Stimulated activated CD8-positive, alpha-beta memory T cell treated with anti-CD3 and anti-CD28 coated beads, Interleukin-7, amount 100 ng/mL, for 4 hours (primary cell): ENCODE measurements at places on chromosomes 11 and 22.

- no peak for DNase-seq
Observed at GRCh38 chr11:128920666-128921065, 22.0 kb downstream of the TP53AIP1 start.

DNA sequence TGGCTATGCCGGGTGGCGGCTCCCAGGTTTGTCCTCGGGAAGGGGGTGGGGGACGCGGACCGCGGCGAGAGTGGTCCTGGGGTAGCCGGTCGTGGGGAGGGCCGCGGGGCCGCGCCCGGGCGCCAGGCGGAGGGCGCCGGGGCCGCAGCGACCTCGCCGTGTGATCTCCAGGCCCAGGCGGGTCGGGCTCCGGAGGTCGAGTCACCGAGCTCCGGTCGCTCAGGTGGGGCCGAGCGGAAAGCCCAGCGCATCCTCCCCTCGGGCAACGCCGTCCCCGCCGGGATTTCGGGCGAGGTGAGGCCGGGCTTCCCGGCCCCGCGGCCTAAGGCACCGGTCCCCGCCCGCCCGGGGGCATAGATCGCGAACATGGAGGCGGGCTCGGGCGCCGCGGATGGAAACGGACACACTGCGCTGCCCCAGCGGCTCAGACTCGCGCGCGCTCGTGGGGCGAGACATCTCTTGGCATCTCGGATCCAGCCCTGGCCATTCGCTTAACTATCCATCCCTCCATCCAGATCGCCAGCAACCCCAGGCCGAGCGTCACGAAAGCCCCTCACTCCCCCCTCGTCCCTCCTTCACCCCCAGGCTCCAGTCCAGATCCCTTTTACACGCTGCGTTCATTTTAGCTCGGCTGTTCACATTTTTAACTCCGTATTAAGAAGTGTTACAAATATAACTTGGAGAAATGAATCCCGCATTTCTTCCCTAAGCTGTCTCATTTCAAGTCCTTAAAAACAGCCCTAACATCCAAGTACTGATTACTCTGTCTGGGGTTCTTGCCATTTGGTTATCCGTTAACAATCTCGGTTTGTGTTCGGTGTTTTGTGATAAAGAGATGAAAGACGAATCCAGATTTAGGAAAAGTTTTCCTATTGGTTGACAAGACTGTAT lies 460 bp downstream of the ZC3H12C start:
- DNase-seq, result no peak

GRCh38 chr22:46971099-46971763 lies 208.8 kb downstream of the TBC1D22A start:
- DNase-seq, result no peak

GRCh38 chr22:23217171-23218052 lies 37.1 kb downstream of the BCR start:
- no peak for DNase-seq

- DNase-seq, result no peak
Observed at GRCh38 chr11:122276221-122276620, 160.2 kb upstream of the BLID start.

- DNase-seq, result no peak
Observed at GRCh38 chr11:94184362-94184761, 55.7 kb downstream of the PANX1 start.

DNA sequence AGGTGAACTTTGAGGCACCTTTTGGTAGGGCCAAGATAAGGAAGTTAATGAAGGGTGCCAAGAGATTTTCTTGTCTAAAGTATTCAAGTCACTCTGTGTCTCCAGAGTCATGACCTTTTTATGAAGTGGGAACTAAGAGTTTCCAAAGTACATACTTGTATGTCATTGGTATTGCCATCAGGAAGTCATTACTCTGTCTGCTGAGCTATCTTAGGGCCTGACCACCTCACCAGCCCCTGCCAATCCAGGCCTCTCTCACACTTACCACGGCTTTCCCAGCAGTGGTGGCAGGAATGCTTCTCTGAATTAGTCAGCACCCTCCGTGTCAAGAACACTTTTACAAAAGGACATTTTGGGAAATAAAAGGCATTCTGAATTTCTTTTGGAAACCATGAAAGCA lies 192.8 kb upstream of the MTNR1B start:
- DNase-seq, result no peak

DNA sequence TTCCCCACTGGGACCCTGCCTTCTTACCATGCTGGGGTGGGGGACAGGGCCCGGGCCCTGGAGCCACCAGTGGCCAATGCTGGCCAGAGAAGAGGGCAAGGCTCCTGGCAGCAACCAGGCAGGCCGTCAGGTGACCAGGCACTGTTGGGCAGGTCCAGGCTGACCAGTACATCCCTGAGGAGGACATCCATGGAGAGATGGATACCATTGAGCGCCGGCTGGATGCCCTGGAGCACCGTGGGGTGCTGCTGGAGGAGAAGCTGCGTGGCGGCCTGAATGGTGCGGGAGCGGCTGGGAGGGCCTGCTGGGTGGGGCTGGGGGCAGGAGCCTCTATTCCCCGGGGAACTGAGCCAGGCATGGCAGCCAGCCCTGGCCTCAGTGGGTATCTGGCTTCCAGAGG lies 21.0 kb downstream of the C22orf23 start:
- DNase-seq, result no peak

GRCh38 chr11:114160894-114161293 lies 101.4 kb downstream of the ZBTB16 start:
- no peak for DNase-seq

DNA sequence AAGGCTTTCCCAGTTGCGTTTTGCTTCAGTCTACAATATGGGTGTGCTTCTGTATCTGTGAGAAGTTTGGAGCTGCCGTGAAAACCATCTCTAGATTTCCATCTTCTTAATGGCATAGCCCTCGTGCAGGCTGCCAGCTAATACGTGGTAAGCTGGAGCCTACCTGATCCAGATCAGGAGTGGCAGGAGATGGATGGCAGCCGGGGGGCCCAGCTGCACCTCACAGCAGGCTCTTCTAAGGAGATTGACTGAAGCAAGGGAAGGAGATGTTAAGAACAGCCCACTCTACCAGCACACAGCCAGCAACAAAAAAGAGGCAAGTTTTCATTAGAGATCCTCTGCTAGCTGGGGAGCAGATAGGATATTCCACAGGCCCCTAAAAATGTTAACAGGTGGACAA lies 115.5 kb downstream of the MSANTD4 start:
- no peak for DNase-seq

GRCh38 chr11:109040303-109040702 lies 375.4 kb downstream of the DDX10 start:
- DNase-seq, result no peak

DNA sequence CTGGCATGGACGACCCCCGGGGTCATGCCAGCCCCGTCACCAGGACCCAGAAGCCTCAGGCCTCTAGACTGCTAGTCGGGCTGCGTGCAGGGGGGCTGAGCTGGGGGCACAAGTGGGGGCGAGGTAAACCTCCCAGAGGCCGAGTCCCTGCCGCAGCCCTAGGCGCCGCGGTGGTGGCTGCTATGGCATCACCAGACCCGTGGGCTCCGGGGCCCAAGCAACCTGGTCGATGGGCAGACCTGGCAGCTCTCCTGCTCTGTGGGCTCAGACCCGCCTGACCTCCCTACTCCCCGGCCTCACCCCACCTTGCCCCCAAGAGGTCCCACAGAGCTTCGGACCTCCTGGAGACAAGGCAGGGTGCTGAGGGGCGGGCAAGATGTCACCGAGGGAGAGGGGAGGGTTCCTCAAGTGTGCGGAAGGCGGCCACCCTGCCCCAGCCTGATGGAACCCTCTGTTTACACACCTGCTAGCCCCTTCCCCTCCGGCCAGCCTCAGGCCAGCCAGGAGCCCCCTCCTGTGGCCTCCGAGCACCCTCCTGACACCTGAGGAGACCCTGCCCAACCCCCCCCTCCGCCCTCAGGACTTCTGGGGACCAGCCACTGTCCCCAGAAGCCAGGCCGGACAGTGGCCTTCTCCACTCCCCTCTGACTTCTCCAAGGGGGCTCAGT lies 9.4 kb downstream of the IGF2 start:
- DNase-seq, result no peak

DNA sequence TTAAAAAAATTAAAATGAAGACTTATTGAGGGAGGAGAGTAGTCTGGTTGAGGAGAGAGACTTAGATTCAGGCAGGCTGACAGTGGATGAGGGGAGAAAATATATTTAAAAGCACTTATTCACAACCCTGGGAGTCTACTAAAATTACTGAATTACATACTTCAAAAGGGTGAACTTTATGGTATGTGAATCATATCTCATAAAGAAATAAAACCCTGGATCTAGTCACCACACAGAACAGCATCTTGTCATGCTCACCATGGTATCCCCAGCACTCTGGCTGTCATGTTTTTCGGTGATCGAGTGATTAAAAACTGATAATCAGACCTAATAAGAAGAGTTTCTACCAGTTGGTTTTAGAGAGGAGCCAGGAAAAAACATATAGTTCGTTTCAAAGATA lies 11.0 kb downstream of the TEAD1 start:
- DNase-seq, result no peak

DNA sequence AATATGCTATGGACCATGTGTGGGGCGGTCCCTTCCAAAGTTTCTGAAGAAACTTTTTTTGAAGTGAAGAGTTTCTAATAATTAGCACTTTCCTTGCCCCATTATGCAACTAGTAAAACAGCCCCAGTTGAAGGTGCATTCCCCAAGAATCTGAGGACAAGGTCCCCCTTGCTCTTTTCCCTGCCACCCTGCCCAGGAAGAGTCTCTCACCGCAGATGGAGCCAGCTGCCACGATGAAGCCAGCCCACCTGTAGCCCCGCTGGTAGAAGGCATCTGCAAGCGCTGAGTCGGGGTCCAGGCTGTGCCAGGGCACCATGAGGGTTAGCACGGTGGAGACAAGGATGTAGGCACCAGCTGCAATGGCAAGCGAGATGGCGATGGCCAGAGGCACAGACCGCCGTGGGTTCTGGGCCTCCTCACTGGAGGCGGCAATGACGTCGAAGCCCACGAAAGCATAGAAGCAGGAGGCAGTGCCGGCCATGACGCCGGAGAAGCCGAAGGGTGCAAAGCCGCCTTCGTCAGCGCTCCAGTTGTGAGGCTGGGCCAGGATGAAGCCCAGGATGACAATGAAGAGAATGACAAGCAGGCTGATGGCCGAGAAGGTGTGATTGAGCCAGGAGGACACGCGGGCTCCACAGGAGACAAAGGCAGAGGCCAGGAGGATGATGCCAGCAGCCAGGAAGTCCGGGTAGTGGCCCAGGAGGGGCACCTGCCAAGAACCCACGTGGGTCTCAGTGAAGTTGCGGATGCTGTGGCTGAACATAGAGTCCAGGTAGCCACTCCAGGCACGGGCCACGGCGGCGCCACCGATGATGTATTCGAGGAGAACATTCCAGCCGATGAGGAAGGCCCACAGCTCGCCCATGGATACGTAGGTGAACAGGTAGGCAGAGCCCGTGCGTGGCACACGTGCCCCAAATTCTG lies 1.5 kb downstream of the SLC7A4 start:
- DNase-seq, result no peak

DNA sequence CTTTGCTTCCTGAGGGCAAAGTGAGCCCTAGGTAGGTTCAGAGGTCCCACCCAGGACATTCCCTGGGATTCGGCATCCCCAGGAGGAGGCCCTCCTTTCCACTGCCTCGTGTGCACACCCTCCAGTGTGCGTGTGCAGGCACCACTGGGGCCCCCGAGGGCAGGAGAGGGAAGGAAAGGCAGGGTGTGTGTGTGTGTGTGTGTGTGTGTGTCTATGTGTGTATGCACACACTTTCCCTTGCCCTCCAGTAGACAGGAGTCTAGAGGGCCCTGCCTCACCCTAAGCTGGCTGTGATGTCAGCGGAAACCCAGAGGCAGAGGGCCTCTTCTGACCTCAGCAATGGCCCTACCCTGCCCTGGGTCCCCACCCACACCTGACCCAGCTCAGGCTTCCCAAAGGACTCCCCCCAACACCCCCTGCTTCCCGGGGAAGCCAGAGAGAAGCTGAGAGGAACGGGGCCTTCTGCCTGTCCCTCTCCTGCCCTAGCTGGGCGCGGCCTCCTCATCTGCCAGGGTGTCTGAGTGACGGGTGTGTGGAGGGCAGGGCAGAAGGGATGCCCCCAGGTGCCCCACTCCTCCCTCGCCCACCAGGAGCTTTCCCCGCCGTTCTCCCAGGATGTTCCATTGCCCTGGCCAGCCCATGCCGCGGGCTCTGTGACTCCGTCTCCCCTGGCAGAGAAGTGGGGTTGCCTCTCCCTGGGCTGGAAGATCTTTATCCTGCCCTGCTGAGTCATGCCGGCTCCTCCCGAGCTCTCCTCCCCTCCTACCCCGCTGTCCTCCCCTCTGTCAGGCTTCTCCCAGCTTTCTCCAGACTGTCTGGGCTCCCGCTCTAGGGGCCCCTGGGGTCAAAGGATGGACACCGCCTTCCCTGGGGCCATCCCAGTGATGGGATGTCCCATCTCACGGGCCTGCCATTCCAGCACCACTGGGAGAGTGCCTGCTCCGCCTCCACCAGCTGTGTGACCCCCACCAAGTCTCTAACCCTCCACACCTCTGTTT lies 6.0 kb upstream of the CLCF1 start:
- no peak for DNase-seq

GRCh38 chr11:129922674-129923073 lies 27.3 kb upstream of the NFRKB start:
- no peak for DNase-seq

DNA sequence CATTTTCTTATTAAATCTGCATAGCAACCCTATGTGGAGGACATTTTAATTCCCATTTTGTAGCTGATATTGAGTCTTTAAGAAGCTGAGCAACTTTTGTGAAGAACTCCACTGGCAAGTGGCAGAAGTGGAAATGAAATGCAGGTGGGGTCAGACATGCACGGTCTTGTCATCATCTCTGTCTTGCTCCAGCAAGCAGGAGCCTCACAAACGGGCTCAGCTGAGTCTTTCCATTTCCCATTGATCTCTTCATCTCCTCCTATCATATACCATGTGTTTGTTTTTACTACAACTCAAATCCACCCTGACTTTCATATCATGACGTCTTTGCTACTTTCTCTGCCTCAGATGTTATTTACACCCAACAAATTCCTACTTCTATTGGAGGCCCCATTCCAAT lies 97.9 kb upstream of the TENM4 start:
- no peak for DNase-seq

- DNase-seq, result no peak
Observed at GRCh38 chr11:48063424-48063978, 83.1 kb downstream of the PTPRJ start.

DNA sequence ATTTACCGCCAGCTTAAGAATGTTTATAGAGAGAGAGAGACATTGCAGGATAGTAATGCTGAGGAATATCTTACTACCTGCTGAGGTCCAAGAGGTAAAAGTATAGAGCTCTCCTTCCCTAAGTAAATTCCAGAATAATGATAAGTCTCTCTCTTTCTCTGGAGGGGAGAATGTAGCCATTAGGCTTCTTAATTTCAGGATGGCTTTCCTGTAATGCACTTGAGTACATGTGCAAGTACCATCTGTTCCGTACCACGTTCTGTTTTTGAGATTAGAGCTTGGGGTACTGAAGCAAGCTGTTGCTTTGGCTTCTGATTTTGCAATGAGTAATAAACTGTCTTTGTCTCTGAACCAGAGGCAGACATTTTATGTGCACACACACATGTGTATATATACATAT lies 1314.0 kb downstream of the JRKL start:
- DNase-seq, result no peak

GRCh38 chr11:95702526-95702925 lies 87.1 kb downstream of the FAM76B start:
- no peak for DNase-seq

GRCh38 chr11:76598426-76598839 lies 72.1 kb downstream of the LRRC32 start:
- DNase-seq, result no peak
